ENCODE measurements at places on chromosomes 6 and 20.

GRCh38 chr6:43123461-43124314 lies 47.4 kb upstream of the SRF start:
- no peak for DNase-seq

- no peak for DNase-seq
These were observed 99.2 kb upstream of the FOXP4 start for GRCh38 chr6:41446907-41447545.

DNA sequence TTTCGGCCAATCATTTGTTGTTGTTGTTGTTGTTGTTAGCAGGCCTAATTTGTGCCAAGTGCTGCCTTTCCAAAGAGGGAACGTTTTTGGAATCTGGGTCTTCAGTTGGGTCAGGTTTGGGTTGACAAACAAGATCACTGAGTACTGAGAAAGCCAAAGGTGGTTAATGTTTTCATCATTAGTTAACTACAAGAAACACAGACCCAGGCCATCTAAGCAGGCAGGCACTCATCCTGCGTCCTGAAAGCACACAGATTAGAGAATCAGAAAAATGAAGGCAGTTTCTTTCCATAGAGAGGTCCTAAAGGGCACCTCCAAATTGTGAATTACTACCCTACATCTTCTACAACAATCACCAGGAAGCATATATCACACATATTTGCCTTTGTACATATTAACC lies 15.1 kb upstream of the SIRPG start:
- no peak for DNase-seq

GRCh38 chr6:108142240-108142639 lies 23.6 kb upstream of the NR2E1 start:
- DNase-seq, result no peak

GRCh38 chr6:24441599-24441904 lies 38.8 kb downstream of the MRS2 start:
- DNase-seq, result no peak

GRCh38 chr6:151388236-151388635 lies 3.1 kb downstream of the ZBTB2 start:
- DNase-seq, result no peak

DNA sequence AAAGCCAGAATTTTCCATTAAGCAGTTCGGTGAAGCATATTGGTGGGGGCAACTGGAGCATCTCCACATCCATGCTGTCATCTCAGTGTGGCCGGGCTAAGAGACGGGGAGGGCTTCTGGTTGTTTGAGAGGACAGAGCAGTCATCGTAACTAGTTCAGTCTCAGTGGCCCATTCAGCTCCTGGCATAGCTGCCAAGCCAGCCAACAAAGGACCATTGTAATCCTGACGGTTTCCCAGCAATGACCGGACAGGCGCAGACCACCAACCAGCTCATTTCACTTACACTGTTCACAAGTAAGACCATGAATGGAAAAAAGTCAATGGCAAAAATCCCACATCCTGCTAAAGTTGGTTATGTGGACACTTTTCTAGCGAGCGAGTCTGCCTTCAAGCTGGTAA lies 14.9 kb upstream of the HDDC2 start:
- DNase-seq, result no peak

- no peak for DNase-seq
These were observed 89.8 kb downstream of the C6orf118 start for GRCh38 chr6:165219629-165220028.

DNA sequence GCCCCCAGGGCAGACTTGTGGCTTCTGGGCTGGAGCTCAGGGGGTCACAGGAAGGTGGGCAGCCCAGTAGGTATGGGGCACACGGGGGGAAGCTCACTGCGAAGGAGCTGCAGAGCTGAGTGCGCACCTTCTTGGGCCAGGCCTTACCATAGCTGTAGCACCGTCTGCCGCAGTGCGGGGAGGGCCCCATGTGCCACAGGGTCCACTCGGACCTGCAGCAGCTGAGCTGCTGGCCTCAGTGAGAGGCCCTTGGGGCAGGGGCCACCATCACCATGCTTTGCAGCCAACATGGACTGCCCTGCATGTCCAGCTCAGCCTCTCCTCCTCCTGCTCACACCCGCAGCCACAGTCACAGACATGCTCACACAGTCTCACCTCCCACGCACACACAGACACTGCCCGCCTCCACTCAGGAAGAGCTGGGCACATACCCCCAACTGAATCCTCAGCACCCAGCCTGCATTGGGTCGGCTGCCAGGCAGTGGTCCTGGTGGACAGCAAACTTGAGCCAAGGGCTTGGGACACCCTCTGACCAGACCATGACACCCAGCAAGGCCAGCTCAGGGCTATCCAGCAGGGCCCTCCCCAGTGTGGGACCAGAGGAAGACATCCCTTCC lies 35.3 kb downstream of the YTHDF1 start:
- no peak for DNase-seq

- no peak for DNase-seq
These were observed 260.1 kb downstream of the BTBD3 start for GRCh38 chr20:12177657-12178293.

- no peak for DNase-seq
These were observed 372.7 kb downstream of the CBLN4 start for GRCh38 chr20:55632592-55632991.

GRCh38 chr20:51129147-51129776 lies 106.4 kb upstream of the KCNG1 start:
- no peak for DNase-seq

- DNase-seq, result no peak
These were observed 7.0 kb downstream of the FAM110A start for GRCh38 chr20:840503-840857.

- DNase-seq, result no peak
These were observed 208.6 kb downstream of the ERMARD start for GRCh38 chr6:169960003-169960344.

GRCh38 chr6:169648617-169649016 lies 53.2 kb downstream of the WDR27 start:
- DNase-seq, result no peak

GRCh38 chr6:116390581-116390980 lies 19.8 kb downstream of the DSE start:
- no peak for DNase-seq

- DNase-seq, result no peak
These were observed 381.6 kb downstream of the GJA1 start for GRCh38 chr6:121816906-121817540.

DNA sequence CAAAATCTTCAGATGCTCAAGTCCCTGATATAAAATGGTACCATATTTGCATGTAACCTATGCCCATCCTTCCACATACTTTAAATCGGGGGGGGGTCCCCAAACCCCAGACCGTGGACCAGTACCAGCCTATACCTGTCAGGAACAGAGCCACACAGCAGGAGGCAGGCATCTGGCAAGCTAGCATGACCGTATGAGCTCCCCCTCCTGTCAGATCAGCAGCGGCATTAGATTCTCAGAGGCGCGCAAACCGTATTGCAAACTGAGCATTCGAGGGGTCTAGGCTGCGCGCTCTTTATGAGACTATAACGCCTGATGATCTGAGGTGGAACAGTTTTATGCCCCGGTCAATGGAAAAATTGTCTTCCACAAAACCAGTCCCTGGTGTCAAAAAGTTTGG lies 30.7 kb downstream of the FGD2 start:
- DNase-seq, result no peak

GRCh38 chr6:3566812-3567211 lies 110.0 kb upstream of the SLC22A23 start:
- no peak for DNase-seq

DNA sequence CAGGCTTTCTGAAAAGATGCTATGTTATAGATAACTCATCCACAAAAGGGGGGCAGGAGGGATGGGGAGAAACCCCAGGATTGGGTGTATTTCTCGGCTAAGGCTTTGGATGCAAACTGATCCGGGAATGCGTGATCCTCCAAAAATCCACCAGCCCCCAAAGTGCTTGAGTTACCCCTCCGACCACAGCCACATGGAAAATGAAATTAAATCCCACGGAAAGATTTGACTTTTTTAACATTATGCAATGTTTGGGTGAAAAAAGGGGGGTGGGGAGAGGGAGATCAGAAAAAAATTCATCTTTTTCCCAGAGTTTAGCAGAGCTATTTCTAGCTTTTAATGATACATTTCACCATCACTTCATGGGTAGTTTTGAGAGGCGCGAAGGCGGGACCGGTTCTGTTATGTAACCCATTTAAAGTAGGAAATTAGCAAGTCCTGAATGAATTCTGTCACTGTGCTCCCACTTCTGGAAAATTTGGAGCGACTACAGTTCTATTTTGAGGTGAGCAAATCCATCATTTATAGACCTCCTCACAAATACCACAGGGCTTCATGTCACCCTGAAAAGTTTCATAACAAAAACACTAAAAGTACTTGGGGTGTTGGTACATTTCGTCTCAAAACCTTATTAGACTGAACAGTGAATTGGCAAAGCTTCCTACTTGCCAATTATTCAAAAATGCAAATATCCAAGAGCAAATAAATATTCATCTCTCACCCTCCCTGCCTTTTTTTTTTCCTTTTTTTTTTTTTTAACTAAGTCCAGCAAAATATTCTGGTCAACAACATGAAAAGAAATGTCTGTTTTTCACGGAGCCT lies 51.9 kb upstream of the NFATC2 start:
- no peak for DNase-seq

GRCh38 chr6:26514984-26515383 lies 14.9 kb downstream of the BTN1A1 start:
- no peak for DNase-seq

GRCh38 chr6:88368071-88368787 lies 202.1 kb upstream of the CNR1 start:
- no peak for DNase-seq

GRCh38 chr20:59151391-59151790 lies 12.2 kb upstream of the ZNF831 start:
- DNase-seq, result no peak

Data from adrenal gland (tissue), 19 donors.